Fibroblast of upper back skin (primary cell): ENCODE measurements at places on chromosomes 16 and 17.

- DNase-seq: peak; percentile 80
Observed at GRCh38 chr17:1590029-1590746, 27.6 kb upstream of the PITPNA start.

DNA sequence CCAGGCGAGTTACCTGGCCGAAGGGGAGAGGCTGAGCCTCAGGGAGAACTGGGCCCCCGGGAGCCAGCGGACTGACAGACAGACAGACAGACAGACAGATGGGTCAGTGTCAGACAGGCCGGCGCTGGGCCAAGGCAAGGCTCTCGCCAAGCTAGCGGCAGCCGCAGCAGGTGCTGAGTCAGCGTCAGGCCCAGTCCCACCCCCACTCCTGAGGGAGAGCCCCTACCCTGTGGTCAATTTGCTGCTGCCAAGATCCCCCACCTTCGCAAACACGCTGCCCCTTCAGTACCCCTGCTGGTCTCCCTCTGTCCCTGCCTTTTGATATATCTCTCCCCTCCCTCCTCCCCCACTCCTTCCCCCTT is 1.5 kb downstream of the FGF11 start:
- DNase-seq: peak; percentile 74

DNA sequence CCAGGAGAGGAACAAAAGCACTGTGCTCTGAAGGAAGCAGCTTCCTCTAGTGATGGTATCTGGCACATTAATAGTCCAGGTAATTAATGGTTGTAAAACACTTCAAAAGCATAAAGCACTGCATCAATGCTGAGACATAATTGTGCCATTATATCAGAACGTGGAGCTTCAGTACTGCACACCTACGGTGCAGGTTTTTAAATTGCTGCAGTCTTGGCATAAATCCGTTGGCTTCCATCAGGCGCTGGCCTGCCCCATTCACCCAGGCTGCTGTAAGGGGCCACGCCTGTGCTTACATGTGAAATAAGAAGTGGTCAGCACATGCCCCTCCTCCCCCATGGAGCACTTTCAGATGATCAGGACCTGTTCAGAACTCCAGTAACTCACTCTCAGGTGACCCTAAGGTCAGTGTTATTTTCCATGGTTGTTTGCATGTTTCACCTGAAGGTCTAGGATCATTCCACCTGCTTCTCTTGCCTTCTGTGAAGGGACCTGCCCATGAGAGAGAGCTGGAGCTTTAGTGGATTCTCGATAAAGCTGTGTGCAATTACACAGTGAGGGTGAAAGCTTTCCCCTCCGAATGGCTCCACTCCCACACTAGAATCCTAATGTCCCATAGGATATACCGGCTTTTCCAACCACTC is 345.3 kb downstream of the CA10 start:
- no peak for DNase-seq

GRCh38 chr16:10881479-10882030 is 4.6 kb downstream of the CIITA start:
- DNase-seq: no peak
